ENCODE measurements at places on chromosomes 6 and 20. TPM values are rescaled to one million over a fixed set of nuclear protein-coding genes. Genes with fewer than 3 reads are reported as not detected.

ZBTB12 gene
- not detected for polyA plus RNA-seq

- H3K27me3 ChIP-seq = no peaks in the 10 kb centered on the region
- no peak for DNase-seq
- no peaks in the 10 kb centered on the region for H3K36me3 ChIP-seq
- H3K27ac ChIP-seq = no peak overlapping the region
- H3K4me1 ChIP-seq = no peaks in the 10 kb centered on the region
Observed at GRCh38 chr20:14959506-14960475, 622.4 kb upstream of the FLRT3 start.

DNA sequence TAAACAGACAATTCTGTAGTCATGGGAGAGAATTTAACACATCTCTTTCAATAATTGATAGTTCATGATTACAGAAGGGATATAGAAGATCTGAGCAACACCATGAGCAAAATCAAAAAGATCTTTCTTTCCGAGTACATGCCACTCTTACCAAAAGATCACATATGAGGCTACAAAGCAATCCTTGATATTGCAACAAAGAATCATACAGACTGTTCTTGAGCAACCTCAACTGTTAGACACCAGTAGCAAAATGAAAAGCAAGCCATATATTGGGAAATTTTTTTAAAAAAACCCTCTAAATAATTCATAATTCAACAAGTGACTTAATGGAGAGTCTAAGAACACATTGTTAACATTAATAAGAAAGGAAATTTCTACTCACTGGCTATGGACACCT, 3.6 kb upstream of the CD83 start:
- no peak overlapping the region for H3K4me3 ChIP-seq
- H3K4me1 ChIP-seq = peaks cover 26% of the 10 kb centered on the region
- no peaks in the 10 kb centered on the region for H3K27me3 ChIP-seq
- no peak for DNase-seq

GRCh38 chr6:45698046-45698445, 317.6 kb downstream of the CLIC5 start:
- no peak overlapping the region for H3K4me3 ChIP-seq
- no peaks in the 10 kb centered on the region for H3K36me3 ChIP-seq
- no peaks in the 10 kb centered on the region for H3K4me1 ChIP-seq
- no peaks in the 10 kb centered on the region for H3K27me3 ChIP-seq
- DNase-seq = no peak
- H3K27ac ChIP-seq = no peak overlapping the region

DNA sequence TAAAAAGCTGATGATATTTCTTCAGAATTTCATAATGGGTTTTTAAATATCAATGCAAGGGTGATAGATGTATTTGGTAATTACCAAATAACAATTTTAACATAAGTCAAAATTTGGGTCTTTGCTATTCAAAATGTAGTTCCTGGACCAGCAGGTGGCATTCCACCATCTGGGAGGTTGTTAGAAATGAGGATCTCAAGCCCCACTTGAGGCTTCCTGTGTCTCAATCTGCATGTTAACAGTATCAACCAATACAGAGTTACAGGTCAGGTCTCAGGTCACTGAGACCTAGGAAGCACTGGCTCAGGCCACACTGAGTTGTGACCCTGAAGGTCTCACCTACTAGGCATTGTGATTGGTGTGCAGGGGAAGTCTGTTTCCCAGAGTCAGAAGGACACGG, 57.2 kb upstream of the MTRF1L start:
- no peak overlapping the region for H3K4me3 ChIP-seq
- no peaks in the 10 kb centered on the region for H3K36me3 ChIP-seq
- no peaks in the 10 kb centered on the region for H3K27me3 ChIP-seq
- peak; percentile 2 for DNase-seq
